ENCODE measurements at places on chromosomes 3 and 15.

DNA sequence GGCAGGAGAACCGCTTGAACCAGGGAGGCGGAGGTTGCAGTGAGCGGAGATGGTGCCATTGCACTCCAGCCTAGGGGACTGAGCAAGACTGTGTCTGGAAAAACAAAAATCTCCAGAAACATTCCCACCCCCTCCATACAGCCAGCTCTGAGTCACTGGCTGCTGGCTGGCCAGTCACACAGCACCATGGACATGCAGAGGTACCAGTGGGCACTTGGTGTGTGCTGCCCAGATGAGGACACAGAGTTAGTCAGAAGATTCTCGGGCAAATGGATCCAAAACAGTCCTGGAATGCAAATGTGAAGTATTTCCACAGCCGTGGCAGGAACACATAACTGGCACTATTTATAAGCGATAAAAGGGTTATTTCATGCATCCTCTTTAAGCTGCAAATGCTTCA is 44.6 kb downstream of the BDH1 start:
- DNase-seq, result no peak

DNA sequence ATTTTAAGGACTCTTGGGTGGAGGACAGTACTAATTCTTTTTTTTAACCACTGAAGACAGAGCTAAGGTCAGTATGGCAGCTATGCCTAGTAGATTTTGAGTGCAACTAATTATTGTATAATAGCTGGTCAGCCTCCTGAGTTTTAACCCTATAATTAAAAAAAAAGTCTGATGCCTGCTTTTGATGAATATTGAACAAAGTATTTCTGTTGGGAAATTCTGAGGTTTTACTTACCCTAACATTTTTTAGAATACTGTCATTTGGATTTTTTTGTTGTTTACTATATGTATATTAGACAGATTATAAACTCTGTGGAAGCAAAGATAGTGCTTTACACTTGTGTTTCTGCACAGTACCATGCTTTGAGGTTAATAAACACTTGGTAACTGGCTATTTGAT is 20.8 kb downstream of the TCF12 start:
- no peak for DNase-seq

DNA sequence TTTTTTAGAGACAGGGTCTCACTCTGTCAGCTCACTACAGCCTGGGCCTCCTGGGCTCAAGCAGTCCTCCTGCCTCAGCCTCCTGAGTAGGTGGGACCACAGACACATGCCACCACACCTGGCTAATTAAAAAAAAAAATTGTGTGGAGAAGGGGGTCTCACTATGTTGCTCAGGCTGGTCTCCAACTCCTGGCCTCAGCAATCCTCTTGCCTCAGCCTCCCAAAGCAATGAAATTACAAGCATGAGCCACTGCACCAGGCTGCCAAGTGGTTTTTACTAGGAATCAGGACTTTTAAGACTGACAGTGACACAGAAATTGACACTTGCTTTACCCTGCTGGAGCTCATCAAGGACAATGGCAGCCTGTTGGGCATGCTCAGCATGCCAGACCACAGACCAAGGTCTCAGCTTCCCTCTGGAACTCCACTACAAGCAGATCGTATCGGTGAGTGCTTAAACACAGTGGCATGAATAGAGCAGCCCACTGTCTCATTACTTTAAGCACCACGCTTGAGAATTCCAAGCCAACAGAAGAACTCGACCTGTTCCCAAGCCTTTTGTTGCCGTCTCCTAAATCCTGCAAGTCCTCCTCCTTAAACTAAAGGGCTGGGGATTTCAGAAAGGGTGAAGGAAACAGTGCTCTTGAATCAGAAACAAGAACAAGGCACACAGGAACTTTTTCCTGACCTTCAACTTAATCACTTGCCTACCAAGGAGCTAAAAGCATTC is 41.4 kb downstream of the EOMES start:
- DNase-seq, result no peak

GRCh38 chr3:149554826-149555225 is 80.3 kb downstream of the TM4SF4 start:
- DNase-seq, result no peak

DNA sequence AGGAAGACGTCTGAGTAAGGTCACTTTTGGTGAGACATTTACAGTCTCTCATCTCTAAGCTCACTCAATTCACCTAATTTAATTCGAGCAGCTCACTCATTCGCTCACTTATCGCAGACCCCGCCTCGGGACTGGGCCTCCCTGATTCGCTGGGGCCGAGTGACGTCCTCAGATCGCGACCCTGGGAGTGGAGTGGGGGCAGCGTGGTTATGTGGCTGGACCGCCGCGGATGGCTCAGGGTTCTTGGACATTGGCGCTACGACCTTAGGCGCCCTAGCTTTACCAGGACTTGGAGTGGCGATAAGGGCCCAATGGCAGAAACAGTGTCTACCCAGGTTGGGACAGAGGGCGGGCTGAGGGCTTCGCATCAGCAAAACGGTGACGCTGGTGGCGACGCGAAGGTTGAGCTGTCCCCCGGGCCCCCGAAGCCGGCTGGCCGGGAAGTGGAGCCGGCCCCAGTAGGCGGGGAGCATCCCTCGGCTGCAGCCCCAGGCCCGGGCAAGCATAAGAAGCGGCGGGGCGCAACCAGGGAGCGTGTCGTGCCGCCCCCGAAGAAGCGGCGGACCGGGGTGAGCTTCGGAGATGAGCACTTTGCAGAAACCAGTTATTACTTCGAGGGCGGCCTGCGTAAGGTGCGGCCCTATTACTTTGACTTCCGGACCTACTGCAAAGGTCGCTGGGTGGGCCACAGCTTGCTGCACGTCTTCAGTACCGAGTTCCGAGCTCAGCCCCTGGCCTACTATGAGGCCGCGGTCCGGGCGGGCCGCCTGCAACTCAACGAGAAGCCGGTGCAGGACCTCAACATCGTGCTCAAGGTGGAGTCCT is at the start of gene RPUSD2:
TSS of gene RPUSD2 (plus strand) at position 171 of the 825 bp plus-strand sequence. CDS start at position 210, 39 bp downstream.
- DNase-seq, result peak; percentile 87

GRCh38 chr3:42655331-42655888 is 1.9 kb downstream of the ZBTB47 start:
- no peak for DNase-seq

GRCh38 chr15:25226360-25226759 is 212.5 kb downstream of the UBE3A start:
- no peak for DNase-seq

GRCh38 chr3:15647611-15648167 is 46.1 kb downstream of the BTD start:
- DNase-seq, result peak; percentile 30

- DNase-seq, result no peak
These were observed 62.0 kb upstream of the GCNT3 start for GRCh38 chr15:59549301-59550185.

GRCh38 chr3:48674505-48674904 is 11.2 kb downstream of the NCKIPSD start:
- no peak for DNase-seq

- DNase-seq, result no peak
These were observed 21.7 kb downstream of the RARRES1 start for GRCh38 chr3:158710601-158711000.

DNA sequence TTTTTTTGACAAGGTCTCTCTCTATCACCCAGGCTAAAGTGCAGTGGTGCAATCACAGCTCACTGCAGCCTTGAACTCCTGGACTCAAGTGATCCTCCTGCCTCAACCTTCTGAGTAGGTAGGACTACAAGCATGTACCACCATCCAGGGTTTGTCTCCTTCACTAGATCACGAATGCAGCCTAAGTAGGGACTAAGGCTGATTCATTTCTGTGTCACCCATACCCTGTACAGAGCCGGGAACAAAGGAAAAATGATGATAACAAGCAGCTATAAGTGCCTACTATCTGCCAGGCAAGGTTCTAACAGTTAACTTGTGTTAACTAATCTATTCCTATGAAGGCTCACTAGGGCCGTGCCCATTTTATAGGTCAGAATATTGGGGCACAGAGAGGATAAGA is 7.0 kb downstream of the TMEM40 start:
- no peak for DNase-seq

GRCh38 chr15:59524331-59524731 is 86.3 kb downstream of the FAM81A start:
- DNase-seq, result no peak

DNA sequence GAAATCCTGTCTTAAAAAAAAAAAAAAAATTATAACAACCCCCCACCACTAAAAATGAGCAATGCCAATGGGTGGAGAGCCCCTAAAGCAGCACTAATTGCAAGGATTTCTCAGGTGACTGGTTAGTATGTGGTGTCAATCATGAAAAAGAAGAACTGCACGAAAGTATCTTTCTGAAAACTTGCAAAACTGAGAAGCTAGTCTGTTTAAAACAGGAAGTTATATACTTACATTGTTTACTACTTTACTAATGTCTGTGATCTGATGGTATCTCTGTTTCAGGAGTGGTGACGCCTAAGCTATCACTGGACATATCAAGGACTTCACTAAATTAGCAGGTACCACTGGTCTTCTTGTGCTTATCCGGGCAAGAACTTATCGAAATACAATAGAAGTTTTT is at the start of gene CCR3:
TSS of gene CCR3 (plus strand) at position 341 of the 400 bp plus-strand sequence. CDS start 22,699 bp downstream, outside the sequence.
- no peak for DNase-seq

DNA sequence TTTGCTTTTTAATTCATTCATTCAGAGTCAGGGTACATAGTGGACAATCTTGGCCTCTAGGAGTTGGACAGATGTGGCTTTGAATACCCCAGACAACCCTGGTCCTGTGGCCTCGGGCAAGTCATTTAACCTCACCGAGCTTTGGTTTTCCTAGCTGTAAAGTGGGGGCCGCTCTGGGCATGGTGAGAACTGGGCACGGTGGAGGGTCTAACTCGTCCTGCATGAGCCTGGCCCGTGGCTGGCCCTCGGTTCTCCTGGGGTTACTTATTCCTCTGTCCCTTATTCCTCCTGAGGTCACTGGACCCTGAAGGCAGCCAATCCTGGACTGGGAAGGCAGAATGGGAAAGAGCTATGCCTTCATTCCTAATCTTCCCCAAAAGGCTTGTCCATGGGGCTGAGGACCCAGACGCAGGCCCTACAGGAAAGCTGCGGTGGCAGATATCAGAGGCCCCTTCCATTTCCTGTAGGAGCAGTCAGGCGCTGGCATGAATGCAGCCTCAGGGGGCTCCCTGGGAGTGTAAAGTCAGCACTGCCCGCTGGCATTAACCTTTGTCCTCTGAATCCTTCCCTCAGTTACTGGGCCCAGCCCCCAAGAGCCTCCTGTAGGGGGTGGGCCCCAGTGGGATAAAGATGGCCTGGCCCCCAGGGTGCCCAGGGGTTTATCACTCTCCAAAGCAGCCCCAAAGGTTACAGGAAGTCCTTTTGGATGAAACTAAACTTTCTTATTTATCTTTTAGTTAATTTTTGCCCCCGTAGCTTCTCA is 17.9 kb upstream of the SEC13 start:
- DNase-seq, result no peak

DNA sequence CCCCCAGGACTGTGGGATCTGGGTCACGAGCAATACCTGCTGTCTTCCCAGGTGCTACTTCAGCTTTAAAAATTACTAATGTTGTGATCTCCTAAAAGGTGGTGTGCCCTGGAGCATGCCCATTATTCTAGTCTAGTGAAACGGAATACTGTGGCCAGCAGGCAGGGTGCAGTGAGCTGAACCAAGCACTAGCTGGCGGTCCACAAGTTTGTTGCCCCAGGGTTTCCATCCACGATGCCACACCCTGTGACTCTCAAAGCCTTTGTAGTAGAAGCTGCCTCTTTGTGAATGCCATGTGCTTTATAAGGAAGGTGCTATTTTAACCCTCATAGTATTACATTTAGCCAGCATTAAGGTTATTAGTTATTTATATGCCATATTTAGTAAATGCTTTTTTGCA is 49.1 kb downstream of the PXYLP1 start:
- DNase-seq, result no peak

DNA sequence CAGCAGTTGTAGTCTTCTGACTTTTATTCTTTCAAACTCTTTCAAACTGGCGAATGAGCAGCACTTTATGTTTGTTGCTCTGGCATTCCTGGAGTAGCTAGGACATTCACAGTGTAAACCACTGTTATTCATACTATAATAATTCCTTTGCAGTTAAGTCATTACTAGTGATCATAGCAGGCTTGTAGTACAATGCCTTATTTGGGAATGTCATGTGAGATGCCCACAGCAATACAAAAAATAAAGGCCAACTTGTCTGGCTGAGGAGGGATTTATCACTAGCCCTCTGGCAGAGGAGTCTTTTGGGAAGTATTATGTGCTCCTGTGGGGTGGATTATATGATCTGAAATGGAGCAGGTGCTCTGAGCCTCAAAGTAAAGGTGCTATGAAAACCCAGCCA is 197.2 kb downstream of the VGLL3 start:
- DNase-seq, result no peak

DNA sequence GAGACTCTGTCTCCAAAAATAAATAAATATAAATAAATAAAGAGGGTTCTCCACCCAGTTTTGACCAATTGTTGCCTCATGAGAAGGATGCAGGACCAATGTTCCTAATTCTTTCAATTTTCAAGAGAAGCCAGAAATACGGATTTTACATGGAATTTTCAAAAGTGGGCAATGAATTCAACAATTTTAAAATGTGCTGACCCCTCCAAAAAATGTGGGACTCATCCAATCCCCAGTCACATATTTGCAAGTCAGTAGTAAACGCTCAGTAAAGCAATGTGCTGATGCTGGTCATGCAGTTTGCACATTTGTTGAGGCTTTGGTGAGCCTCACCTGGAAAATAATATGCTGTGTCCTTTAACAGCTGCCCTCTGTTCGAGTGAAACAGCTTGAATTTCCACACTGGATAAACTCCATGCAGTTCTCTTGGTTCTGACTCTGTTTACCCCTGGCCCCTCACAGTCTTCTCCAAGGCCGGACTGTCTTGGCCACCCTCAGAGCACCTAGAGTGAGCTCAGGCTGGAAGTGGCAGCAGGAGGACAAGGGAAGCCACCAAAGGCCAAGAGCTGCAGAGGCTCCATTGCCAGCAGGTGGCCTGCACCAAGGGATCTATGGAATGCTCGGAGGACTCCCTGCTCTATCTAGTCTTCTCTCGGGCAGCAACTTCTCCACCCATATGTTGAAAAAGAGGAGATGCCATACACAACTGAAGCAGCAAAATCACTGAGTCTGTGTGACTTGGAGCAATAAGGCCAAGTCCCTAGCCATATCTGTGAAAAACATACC is 246.8 kb downstream of the UACA start:
- DNase-seq, result no peak

- no peak for DNase-seq
These were observed 6.8 kb upstream of the TMF1 start for GRCh38 chr3:69058947-69059224.

GRCh38 chr3:189202583-189202982 is 30.8 kb downstream of the TPRG1 start:
- no peak for DNase-seq

- no peak for DNase-seq
These were observed 45.3 kb downstream of the MAP2K5 start for GRCh38 chr15:67587754-67588153.

- DNase-seq, result peak; percentile 77
These were observed at the start of gene TMEM42 for GRCh38 chr3:44861412-44862225. TSS of gene TMEM42 (plus strand) at chr3:44861912. CDS start at chr3:44861925, 13 bp downstream.
